CD4-positive, CD25-positive, alpha-beta regulatory T cell (primary cell): ENCODE measurements at places on chromosomes 7 and 10. TPM values are rescaled to one million over a fixed set of nuclear protein-coding genes. Genes with fewer than 3 reads are reported as not detected.

DNA sequence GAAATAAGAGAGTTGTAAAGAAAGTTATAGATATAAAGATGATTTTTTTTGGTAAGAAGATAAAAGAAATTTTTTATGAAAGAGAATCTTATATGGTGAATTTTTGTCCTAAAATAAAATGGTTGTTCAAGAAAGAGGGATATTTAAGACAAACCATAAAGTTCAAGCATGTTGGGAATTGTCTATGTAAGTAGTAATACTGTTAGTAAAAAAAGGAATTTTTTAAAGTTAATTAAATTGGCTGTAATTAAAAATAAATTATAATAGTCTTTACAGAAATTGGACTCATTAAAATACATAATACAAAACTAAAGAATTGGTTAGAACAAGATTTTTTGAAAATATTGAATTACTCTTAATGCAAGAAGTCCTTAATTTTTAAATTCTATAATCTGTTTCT is 10.1 kb upstream of the DYNC2I1 start:
- DNase-seq: no peak

DNA sequence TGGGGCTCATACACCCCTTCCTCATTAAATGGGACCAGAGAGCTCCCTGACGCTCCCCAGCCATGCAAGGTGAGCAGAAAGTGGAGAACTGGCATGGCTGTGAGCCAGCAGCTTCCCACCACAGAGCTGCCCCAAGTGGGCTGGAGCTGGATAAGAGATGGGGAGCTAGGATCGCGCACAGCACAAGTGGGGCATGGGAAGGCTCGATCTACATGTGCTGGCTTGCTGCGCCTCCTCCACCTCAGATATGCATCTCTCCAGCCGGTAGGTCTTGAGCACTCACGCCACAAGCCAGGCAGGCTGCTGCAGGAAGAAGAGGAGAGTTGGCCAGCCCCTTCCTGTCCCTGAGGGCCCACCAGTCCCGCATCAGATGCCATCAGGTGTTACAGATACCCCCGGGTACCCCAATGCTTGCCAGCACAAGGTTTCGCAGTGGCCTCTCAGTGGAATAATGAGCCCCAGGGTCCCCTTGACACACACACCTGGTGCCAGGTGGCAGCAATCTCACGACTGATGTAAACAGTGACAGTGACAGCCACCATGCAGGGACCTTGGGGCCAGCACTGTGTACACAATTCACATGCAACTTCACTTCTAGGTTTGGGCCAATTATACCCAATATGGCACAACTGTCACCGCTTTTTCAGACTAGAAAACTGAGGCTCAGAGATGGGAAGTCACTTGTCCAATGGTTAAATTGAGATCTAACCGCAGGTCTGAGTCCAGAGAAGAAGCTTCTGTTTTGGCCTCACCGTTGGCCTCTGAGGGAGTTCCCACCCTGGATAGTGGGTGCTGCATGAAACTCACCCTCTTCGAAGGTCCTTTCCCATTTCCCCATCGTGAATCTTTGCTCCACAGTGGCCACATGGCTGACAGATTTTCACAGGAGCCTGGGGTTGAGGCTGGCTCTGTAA is 79.3 kb downstream of the OAT start:
- DNase-seq: no peak

DNA sequence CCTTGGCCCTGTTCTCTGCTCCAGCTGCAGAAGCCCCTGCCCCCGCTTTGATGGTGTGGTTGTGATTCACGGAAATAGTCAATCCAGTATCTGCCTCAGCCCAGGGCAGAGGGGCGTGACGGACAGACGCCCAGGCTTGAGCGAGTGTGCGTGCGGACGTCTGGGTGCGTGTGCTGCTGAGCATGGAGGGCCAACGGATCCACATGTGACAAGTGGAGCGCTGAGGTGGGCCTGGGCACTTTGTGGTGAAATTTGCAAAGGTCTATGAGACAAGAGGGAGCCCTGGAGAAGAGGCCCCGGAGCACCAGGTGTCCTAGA is 94.4 kb downstream of the WDR37 start:
- DNase-seq: no peak

GRCh38 chr7:133290676-133291333 is 37.9 kb downstream of the EXOC4 start:
- peak; percentile 32 for DNase-seq

- no peak for DNase-seq
Measured at GRCh38 chr7:125445836-125446235, 516.2 kb upstream of the POT1 start.

- DNase-seq: no peak
Measured at GRCh38 chr10:57962839-57963238, 304.9 kb downstream of the IPMK start.

DNA sequence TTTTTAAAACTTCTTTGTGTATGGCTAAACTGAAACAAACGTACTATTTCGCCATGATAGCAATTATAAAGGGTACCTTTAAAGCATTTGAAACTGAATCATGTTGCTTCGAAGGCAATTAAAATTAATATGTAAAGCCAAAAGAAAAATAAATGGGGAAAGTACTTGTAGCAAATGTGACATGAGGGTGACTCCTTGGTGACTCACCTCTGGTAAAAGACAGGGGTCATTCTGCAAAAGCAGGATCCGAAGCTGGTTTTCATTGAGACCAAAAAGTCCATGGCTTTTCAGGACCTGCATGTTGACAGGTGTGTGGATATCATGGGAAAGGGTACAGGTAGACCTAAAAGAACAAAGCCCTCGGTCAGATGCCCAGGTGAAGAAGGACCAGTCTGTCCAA is 1.5 kb downstream of the ZC3HAV1L start:
- no peak for DNase-seq

DNA sequence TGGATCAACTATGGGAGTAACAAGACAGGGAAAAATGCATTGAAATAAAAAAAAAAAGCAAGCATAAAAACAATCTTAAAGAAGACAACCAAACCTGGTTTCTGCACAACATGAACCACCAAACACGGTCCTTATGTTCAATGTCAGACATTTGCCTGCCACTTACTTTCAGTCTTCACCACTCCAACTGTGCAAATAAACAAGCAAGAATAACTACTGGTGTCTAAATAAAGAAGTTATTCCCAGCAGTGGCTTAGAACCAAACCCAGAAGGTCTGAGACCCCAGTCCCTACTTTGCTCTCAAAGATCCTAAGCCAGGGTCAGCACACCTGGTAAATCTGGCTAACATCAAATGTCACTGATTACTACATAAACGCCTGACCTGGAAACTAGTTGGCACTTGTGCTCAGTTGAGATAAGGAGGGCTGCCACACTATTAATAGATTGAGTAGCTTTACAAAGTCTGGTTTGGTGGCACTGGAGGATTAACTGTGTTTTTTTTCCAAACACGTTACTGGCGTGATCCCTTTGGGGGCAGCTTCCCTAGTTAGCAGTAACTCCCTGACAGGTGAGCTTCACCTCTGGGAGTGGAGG is 62.7 kb upstream of the ABLIM1 start:
- DNase-seq: no peak

- DNase-seq: no peak
Measured at GRCh38 chr10:123428391-123428790, 237.8 kb upstream of the GPR26 start.

Gene ADAMTS14
- not detected for total RNA-seq

Gene TAS2R38
- total RNA-seq: not detected

Gene TMEM209
- 27.5 TPM for total RNA-seq

Gene ZKSCAN1
- total RNA-seq: 57.8 TPM

Gene HERPUD2
- 113 TPM for total RNA-seq
